NCI-H1417 treated with DMSO at 0.1 percent for 48 hours (cell line): ENCODE measurements at places on chromosomes 3 and 15.

GRCh38 chr3:66195347-66195783 lies 25.4 kb upstream of the SLC25A26 start:
- DNase-seq, result no peak

GRCh38 chr3:181892848-181893247 lies 181.1 kb downstream of the SOX2 start:
- DNase-seq, result no peak

- no peak for DNase-seq
Measured at GRCh38 chr15:58039079-58040035, 26.2 kb downstream of the ALDH1A2 start.

DNA sequence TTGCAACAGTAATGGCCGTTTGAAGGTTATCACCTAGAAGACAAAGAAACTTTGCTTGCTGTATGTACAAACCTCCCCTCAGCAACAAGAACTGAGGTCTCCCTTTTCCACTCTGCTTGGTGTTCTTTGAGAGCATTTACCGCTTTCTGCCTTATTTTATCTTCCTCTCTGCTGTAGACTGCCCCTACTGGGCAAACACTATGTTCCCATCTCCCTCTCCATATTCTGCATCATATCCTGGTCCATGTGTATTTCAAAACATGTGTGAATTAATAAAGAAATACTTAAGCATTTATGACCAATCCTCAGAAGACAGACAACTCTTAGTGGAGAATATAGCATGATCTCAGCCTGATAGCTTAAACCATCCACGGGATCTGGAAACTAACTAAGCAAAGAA lies 64.4 kb downstream of the ATP13A5 start:
- DNase-seq, result no peak

- no peak for DNase-seq
Measured at GRCh38 chr3:17840126-17840525, 97.7 kb upstream of the TBC1D5 start.

DNA sequence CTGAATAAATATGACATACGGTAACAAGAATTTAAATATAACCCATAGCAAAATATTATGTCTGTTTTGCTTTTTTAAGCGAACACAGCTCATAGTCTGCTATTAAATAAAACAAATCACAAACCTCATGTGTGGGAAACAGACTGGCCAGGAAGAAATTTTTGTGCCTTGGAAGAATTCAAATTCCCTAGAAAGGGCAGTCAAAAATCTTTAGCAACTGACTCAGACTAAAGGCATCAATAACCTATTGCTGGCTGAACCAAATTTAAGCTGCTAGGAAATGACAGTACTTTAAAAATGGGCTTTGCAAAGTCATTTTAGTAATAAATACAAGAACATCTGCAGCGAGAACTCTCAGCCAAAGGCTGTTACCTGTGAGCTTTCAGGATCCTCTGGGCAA lies 151.4 kb downstream of the PLD1 start:
- DNase-seq, result no peak

- DNase-seq, result no peak
Measured at GRCh38 chr3:72768006-72768441, 80.2 kb downstream of the SHQ1 start.

DNA sequence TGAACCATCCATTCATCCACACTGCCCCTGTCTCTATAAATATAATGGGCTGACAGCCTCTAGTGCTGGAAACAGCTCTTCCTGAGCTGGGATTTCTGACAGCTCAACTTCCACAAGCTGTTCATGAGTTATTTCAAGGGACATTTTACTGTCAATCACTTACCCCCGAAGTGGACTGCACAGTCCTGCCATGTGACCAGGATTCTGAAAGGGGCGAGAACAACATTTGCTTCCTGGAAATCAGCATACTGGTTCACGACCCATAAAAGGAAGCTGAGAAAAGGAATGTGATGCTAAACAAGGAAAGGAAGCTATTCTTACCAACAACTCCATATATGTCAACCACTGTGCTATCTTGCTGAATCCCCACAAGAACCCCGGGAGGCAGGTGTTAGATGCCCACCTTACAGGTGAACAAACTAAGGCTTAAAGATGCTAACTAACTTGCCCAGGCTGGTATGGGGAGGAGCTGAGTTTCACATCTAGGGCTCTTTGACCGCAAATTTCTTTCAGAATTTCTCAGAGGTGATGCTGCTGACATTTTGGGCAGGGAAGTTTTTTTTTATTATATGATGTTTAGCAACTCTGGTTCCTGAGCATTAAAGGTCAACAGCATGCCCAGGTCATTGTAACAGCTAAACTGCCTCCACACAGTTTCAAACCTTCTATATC lies 16.5 kb upstream of the REC114 start:
- no peak for DNase-seq

DNA sequence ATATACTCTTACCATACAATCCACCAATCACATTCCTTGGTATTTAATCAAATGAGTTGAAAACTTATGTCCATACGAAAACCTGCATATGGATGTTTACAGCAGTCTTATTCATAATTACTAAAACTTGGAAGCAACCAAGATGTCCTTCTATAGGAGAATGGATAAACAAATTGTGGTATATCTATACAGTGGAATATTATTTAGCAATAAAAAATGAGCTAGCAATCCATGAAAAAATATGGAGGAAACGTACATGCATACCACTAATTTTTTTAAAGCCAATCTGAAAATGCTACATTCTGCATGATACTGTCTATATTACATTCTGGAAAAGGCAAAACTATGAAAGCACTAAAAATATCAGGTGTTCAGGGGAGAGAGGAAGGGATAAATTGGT lies 73.9 kb upstream of the LPP start:
- DNase-seq, result no peak

- DNase-seq, result no peak
Measured at GRCh38 chr3:52483081-52483480, 12.1 kb upstream of the STAB1 start.

- no peak for DNase-seq
Measured at GRCh38 chr3:88151358-88151757, 1.6 kb downstream of the C3orf38 start.

DNA sequence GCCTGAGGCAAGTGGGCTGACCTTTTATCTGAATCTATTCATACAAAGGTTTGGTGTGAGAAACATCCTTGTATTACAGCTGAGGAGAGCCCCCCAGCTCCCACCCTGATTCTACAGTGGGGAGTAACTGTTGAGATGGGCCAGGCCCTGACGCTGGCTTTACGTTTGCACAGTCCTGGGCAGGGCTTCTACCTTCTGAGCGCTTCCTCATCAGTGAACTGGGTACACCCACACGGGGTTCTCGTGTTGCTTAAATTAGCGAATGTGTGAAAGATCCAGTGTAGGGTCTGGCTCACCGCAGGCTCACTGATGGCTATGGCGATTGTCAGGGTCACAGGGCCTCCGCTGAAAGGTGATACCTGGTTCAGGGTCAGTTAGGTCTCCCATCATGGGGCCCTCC lies 7.3 kb upstream of the GHRL start:
- DNase-seq, result no peak

GRCh38 chr3:15522016-15522415 lies 510 bp upstream of the COLQ start:
- DNase-seq, result no peak

- no peak for DNase-seq
Measured at GRCh38 chr3:154188437-154188836, 67.2 kb downstream of the ARHGEF26 start.

GRCh38 chr3:81442758-81443456 lies 318.5 kb downstream of the GBE1 start:
- DNase-seq, result no peak

GRCh38 chr15:35529784-35530183 lies 16.2 kb downstream of the DPH6 start:
- no peak for DNase-seq

DNA sequence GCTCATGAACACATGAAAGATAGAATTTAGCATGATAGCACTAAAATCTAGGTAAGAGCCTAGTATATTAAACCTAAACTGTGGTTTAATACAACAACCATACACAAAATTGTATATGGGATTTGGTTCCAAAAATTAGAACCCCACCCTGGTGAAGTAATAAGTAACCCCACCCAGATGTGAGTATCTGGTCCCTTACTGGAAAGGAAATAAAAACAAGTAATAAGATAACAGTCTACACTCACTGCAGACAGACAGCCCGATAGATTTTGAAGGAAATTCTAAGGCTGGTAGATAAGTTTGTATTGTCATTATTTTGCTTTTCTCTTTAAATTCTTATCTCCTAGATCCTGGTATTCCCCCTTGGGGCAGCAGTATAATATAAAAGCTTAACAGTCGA lies 184.9 kb downstream of the ZBTB20 start:
- no peak for DNase-seq

- no peak for DNase-seq
Measured at GRCh38 chr15:93033434-93034045, 55.5 kb downstream of the RGMA start.

GRCh38 chr3:47261301-47261700 lies 21.3 kb downstream of the KIF9 start:
- DNase-seq, result no peak
